Right lobe of liver (tissue), 6 donors: ENCODE measurements at places on chromosomes 2 and 18. TPM values are rescaled to one million over a fixed set of nuclear protein-coding genes. Genes with fewer than 3 reads are reported as not detected.

The IL1B gene
- total RNA-seq = 0.31 TPM

DNA sequence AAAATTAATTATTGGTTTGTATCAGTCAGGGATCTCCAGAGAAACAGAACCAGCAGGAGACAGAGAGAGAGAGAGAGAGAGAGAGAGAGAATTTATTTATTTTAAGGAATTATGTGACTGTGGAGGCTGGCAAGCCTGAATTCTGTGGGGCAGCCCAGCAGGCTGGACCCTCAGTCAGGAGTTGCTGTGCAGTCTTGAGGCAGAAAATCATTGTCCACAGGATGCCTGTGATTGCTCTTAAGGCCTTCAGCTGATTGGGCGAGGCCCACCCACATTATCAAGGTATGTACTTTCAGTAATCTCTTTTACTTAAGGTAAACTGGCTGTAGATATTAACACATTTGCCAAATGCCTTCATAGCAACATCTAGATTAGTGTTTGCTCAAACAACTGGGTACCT is 155.3 kb downstream of the SEPTIN10 start:
- peak; percentile 17 for DNase-seq
- H3K36me3 ChIP-seq = no peaks in the 10 kb centered on the region
- H3K27ac ChIP-seq = no peak overlapping the region
- H3K27me3 ChIP-seq = no peaks in the 10 kb centered on the region

DNA sequence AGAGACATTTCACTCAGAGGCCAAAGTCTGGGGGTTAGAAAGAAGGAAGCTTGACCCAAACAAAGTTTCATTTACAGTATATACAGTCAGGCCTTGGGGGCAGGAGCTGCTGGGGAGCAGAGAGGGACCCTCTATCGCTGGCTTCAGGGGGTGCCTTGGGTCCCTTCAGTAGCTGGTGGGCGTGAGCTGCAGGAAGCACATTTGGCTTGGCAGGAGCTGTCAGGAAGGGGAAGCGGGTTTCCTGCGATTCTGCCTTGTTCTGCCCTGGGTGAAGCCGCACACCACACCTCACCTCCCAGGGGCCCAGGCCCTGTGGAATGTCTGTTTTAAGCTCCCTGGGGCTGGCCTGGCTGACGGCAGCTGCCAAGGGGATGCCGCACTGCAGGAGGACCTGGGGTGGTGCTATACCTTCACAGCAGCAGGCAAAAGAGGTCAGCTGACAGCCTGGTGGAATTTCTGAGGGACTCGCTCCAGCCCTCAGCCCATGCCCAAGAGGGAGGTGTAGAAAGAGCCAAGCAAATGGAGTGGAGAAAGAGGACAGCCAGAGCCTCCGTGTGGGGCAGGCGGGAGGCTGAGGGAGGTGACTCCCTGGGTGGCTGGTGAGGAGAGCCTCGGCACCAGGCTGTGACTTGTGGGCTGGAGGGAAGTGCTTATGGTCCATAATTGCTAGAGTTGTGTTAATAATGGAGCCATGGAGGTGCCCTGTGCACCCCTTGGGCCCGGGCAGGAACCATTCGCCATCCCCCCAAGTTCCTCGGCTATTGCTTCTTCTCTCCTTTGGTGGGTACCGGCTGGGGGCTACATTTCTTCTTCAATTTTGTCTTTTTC is 43.9 kb downstream of the PSD4 start:
- peak; percentile 51 for DNase-seq
- peak overlapping the region; percentile 6 for H3K4me3 ChIP-seq
- no peaks in the 10 kb centered on the region for H3K27me3 ChIP-seq
- H3K4me1 ChIP-seq = no peaks in the 10 kb centered on the region
- H3K36me3 ChIP-seq = no peaks in the 10 kb centered on the region

- peak; percentile 80 for DNase-seq
- H3K4me3 ChIP-seq = no peak overlapping the region
- H3K27ac ChIP-seq = no peak overlapping the region
- H3K27me3 ChIP-seq = no peaks in the 10 kb centered on the region
These were observed 39.5 kb upstream of the CYP1B1 start for GRCh38 chr2:38115216-38116032.

- no peaks in the 10 kb centered on the region for H3K36me3 ChIP-seq
- H3K4me3 ChIP-seq = no peak overlapping the region
- DNase-seq = no peak
- H3K27me3 ChIP-seq = no peaks in the 10 kb centered on the region
- no peak overlapping the region for H3K27ac ChIP-seq
These were observed 131.0 kb downstream of the ALPK2 start for GRCh38 chr18:58497845-58498244.

DNA sequence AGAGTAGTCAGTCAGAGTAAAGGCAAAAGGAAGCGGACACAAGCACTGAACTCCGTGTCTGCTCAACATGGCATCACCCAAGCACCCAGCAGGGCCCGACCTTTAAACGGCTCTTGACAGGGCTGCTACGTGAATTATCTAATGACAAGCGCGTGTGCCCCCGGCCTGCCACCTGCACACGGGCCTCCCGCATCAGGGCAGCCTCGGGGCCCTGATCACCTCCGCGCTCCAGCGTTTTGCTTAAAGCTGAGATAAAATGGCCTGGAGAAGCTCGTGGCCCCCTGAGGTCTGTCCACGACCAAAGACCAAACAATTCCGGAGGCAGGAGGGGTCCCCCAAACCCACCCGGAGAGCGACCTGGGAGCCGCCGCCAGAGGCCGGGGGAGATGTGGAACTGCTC is 376 bp downstream of the NDUFA10 start:
- peaks cover 10% of the 10 kb centered on the region for H3K4me1 ChIP-seq
- no peak for DNase-seq
- H3K27me3 ChIP-seq = no peaks in the 10 kb centered on the region
- peaks cover 6% of the 10 kb centered on the region for H3K36me3 ChIP-seq
- H3K4me3 ChIP-seq = peak overlapping the region; percentile 99

GRCh38 chr2:64212346-64212745 is 68.1 kb upstream of the PELI1 start:
- H3K27ac ChIP-seq = no peak overlapping the region
- no peak for DNase-seq
- no peak overlapping the region for H3K4me3 ChIP-seq
- H3K4me1 ChIP-seq = no peaks in the 10 kb centered on the region
- no peaks in the 10 kb centered on the region for H3K27me3 ChIP-seq

GRCh38 chr2:208172125-208172524 is 8.7 kb upstream of the CRYGA start:
- no peak for DNase-seq
- H3K27ac ChIP-seq = no peak overlapping the region
- no peaks in the 10 kb centered on the region for H3K27me3 ChIP-seq
- no peaks in the 10 kb centered on the region for H3K36me3 ChIP-seq
- H3K4me1 ChIP-seq = no peaks in the 10 kb centered on the region

DNA sequence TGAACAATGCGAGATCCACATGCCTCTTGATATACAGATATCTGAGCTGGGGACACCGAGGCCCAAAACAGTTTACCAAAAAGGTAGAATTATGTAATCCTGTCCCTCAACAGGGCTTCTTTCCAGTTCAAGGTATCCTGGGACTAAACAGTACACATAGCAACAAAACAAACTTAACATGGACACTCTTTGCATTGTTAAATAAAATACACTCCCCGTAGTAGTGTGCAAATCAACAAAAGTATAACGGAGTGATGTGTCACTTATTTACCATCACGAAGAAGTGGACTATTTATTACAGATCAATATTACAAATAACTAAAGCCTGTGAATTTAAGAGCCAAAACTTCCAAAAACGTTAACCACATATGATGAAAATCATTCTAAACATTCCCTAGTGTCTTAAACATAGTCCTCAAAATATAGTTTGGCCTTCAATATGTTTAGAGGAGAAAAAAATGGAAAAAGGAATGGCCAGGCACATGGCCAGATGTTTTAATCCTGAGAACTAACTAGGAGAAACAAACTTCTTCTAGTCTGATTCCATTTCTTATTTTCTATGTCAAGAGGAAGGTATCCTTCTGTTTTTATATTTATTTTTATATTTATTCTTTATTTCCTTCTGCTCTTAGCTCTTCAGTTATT is 377.5 kb downstream of the OSR1 start:
- no peaks in the 10 kb centered on the region for H3K36me3 ChIP-seq
- no peak overlapping the region for H3K4me3 ChIP-seq
- H3K27me3 ChIP-seq = no peaks in the 10 kb centered on the region
- no peak overlapping the region for H3K27ac ChIP-seq
- DNase-seq = no peak

The SOCS6 gene
- 14.9 TPM for total RNA-seq

DNA sequence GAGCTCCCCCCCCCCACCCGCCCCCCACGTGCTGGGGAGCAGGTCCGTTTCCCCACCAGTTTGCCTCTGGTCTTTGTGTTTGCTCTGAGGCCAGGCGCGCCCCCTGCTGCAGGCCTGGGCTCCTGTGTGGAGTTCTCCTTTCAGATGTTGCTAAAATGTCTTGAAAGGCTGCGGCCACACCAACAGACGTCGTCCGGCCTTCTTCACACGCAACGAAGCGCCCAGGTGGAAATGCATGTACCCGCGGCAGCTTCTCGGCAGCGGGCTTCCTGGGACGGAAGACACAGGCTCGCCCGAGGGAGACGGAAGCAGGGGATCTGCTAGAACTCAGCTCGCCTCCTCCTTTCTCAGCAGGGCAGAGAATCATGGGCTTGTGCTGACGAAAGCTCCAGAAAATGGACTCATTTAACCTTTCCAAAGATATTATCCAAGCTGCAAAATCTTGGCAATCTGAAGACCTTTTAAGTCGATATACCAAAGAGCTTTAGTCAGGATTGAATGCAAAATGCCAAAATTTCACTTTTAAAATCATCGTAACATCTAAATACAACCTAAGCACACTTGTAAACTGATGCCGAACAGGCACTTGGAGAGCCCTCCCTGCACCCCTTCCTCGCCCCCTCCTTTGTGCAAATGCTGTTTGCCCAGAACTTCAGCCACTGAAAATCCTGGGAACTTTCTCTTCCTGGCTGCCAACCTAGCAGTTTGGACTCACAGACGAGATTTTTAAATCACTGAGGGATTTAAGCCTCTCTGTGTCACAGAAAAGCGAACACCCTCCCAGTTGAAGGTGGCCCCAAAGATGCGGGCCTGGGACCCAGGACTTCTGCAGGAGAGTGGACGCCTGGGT is 125.5 kb upstream of the ZNF516 start:
- peak overlapping the region; percentile 33 for H3K4me3 ChIP-seq
- no peaks in the 10 kb centered on the region for H3K27me3 ChIP-seq
- H3K4me1 ChIP-seq = peaks cover 2% of the 10 kb centered on the region

GRCh38 chr18:2587788-2588187 is 16.4 kb downstream of the NDC80 start:
- DNase-seq = no peak
- H3K36me3 ChIP-seq = no peaks in the 10 kb centered on the region
- no peak overlapping the region for H3K4me3 ChIP-seq
- no peaks in the 10 kb centered on the region for H3K4me1 ChIP-seq
- no peak overlapping the region for H3K27ac ChIP-seq
- no peaks in the 10 kb centered on the region for H3K27me3 ChIP-seq

The UPP2 gene
- 2.2 TPM for total RNA-seq

- DNase-seq = no peak
- no peaks in the 10 kb centered on the region for H3K27me3 ChIP-seq
- no peak overlapping the region for H3K27ac ChIP-seq
- no peaks in the 10 kb centered on the region for H3K36me3 ChIP-seq
- H3K4me1 ChIP-seq = no peaks in the 10 kb centered on the region
- H3K4me3 ChIP-seq = no peak overlapping the region
These were observed 411.0 kb downstream of the TMEM182 start for GRCh38 chr2:103172821-103173220.

The REG3A gene
- not detected for total RNA-seq
